Liver (tissue), 10 donors: ENCODE measurements at places on chromosomes 6 and 20.

- DNase-seq = no peak
These were observed 35.8 kb upstream of the FAM83D start for GRCh38 chr20:38890497-38890818.

GRCh38 chr6:11614534-11615213, 77.1 kb downstream of the TMEM170B start:
- DNase-seq = no peak

- DNase-seq = no peak
These were observed 173.2 kb upstream of the PRND start for GRCh38 chr20:4548552-4548951.

GRCh38 chr6:100392423-100392822, 72.3 kb downstream of the SIM1 start:
- DNase-seq = no peak

- no peak for DNase-seq
These were observed 7.5 kb upstream of the HRH3 start for GRCh38 chr20:62227591-62227976.

GRCh38 chr6:170188571-170189001, 102.3 kb downstream of the DLL1 start:
- no peak for DNase-seq

DNA sequence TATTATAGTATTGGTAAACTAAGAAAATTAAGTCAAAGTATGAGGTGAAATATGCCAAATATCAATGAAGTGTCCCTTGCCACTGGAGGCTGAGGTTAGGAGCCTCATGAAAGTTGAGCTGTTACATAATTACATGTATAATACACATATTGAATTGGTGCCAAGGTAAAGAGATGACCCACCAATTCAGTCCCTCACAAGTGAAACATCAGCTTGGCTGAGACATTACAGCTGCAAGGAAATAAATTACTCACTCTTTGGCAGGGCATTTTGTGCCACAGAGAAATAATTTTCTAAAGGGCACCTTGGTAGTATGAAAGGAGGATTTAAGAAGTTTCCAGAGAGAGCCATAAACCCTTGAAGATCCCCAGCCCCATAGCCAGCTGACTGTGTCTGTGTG, 127.4 kb downstream of the ADGRG6 start:
- DNase-seq = no peak
